ENCODE measurements at places on chromosomes 5 and 9.

DNA sequence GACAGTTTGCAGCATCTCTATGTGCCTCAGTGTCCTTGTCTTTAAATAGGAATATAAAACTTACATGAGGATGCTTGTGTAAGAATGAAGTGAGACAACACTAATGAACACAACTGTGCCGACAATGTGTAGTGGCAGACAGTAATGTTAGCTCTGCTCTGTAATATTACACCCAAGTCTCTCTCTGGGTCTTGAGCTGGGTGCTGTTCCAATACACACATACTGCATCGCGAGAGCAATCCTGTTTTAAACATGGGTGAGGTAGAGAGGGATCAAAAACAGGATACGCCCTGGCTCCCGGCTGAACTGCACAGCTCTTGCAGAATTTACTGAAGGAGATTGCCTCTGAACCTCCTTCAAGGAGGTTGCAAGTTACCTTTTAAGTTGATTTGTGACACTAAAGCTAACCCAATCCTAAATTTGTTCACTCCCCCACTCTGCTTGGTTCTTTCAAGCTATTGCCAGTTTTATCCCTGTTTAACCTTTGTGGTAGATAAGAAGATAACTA is 155.2 kb upstream of the ISL1 start:
- no peak for DNase-seq

GRCh38 chr5:76942581-76942980 is 10.3 kb upstream of the CRHBP start:
- DNase-seq, result no peak

GRCh38 chr9:101578378-101578777 is 16.4 kb downstream of the PPP3R2 start:
- DNase-seq, result no peak

- DNase-seq, result no peak
Measured at GRCh38 chr5:149062371-149063016, 368 bp downstream of the SH3TC2 start.

- no peak for DNase-seq
Measured at GRCh38 chr5:38853753-38854470, 8.1 kb downstream of the OSMR start.

DNA sequence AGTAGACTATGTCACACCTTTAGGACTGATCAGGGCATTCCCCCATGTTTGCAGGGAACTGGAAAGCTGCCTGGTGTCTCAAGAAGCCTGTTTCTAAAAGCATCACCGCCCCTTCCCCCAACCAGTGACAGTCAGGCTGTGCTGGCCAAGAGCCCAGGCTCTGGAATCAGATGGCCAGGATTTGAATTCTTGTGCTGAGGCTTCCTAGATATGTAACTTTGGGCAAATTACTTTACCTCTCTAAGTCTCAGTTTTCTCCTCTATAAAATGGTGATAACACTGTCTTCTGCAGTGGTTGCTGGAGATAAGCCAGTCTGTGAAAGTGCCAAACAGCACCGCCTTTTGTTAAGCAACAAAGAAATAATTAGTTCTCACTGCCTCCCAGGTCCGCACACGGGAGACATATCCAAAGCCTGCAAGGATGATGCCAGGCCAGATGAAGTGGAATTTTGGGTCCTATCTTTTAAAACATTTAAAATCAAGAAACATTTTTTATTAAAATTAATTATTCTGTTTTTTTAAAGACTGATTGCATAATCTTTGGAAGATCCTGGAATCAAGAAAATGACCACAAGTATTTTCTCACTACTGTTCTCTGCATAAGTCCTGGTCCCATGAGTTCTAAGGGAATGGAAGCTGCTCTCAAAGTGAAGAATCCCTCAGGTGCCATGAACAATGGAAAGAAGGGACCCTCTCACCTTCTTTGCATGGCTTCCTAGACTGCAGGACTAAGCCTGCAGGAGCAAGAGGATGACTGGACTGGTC is 13.9 kb downstream of the SLC31A2 start:
- no peak for DNase-seq

GRCh38 chr5:126268697-126269315 is 154.4 kb upstream of the GRAMD2B start:
- no peak for DNase-seq

- no peak for DNase-seq
Measured at GRCh38 chr9:123365287-123365880, 9.4 kb downstream of the CRB2 start.

DNA sequence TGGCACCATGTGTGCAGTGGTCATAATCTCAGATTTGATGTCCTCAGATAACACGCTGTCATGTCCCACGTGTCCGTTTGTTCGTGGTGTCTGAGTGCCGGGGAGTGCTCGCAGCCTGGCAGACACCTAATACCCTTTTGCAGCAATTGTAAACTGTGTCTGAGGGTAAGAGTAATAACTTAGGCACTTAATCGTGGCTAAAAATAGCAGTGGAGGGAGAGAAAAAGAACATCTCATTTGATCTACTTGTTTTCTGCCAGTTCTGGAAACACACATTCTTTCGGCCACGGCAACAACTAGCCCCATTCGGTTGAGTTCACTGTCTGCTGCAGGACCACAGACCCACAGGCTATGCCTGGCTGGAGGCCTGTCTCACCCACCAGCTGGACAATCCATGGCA is 16.5 kb downstream of the ADCY2 start:
- DNase-seq, result no peak

GRCh38 chr9:128145536-128145935 is 3.7 kb upstream of the LCN2 start:
- no peak for DNase-seq

DNA sequence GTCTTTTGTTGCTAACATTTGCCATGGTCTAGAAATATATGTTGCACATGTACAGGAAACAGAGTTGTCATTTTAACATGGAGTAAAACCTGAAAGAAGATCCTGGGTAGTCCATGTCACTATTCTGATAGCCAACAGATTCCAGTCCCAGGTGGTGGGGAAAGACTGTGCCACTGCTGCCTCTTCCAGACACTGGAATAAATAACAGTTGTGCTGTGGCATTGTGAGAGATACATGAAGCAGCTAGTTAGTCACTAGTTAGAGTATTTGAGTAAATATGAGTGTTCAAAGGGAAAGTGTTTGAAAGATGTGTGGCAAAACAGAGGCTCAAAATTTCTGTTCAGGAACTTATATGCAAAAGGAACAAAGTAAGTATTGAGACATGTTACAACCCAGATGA is 1408.3 kb downstream of the EFNA5 start:
- DNase-seq, result no peak

DNA sequence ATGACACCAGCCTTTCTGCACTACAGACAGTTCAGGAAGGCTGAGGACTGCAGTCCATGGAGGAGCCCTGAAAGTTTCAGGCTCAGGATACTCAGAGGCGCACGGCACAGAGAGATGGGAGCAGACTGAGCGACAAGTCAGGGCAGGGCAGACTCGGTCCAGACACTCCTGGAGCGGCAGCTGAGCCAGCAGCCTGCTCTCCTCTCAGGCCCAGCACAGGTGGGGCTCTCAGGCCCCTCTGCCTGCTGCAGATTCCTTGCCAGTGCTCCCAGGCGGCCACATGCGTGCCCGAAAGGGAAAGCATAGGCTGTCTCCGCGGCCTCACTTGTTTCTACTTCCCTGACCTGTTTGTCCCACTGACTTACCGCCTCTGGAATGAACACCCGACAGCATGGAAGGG is 228.3 kb downstream of the IRX2 start:
- DNase-seq, result no peak

DNA sequence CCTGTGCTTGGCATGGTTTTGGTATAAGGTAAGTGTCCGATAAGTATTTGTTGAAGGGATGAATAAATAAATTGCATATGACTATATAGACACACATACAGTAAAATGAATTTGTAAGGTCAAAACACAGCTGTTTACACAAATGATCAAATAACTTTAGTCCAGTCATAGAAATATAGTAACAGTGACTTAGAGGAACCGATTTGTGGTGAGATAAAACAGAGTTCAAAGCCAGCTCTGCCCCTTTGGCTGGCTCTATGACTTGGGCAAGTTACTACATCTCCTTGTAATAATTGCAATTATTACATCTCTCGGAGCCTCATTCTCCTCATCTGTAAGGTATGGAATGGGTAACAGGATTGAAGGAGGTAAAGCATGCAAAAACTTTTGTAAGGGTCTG is 384.0 kb downstream of the PLK2 start:
- DNase-seq, result no peak

GRCh38 chr5:72288924-72289323 is 31.1 kb downstream of the MRPS27 start:
- DNase-seq, result no peak

DNA sequence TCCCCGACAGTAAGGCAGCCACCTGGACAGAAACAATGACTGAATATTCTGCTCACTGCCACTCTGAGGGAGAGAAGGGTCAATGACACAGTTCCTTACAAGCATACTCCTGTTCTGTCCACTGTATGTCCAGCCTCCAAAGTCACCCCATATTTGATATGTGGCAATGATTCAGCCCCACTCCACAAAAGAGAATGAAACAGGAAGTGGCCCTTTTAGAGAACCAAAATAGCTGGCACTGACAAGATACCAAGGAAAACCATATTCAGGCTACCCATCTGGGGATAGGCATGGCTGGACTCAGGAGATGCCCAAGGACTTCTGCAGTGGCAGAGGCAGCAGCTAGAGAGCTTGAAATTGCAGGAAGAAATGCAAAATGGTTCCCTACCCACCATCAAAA is 12.8 kb upstream of the GFRA3 start:
- no peak for DNase-seq
